ENCODE measurements at places on chromosomes 11 and 22. TPM values are rescaled to one million over a fixed set of nuclear protein-coding genes. Genes with fewer than 3 reads are reported as not detected.
A peak's percentile ranks its signal among the peaks of the same experiment; 100 is the strongest.

DNA sequence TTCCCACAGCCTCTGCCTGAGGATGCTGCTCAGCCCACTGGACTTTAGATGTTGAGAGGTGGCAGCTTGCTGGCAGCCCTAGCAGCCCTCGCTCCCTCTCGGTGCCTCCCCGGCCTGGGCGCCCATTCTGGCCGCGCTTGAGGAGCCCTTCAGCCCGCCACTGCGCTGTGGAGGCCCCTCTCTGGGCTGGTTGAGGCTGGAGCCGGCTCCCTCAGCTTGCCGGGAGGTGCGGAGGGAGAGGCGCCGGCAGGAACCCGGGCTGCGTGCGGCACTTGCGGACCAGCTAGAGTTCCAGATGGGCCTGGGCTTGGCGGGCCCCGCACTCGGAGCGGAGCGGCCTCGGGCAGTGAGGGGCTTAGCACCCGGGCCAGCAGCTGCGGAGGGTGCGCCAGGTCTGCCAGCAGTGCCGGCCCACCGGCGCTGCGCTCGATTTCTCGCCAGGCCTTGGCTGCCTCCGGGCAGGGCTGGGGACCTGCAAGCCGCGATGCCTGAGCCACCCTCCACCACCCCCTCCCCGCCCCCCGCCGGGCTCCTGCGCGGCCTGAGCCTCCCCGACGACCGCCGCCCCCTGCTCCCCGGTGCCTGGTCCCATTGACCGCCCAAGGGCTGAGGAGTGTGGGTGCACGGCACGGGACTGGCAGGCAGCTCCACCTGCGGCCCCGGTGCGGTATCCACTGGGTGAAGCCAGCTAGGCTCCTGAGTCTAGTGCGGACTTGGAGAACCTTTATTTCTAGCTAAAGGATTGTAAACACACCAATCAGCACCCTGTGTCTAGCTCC lies 446.2 kb downstream of the INSC start:
- no peak for DNase-seq
- H3K4me3 ChIP-seq: no peak overlapping the region
- H3K36me3 ChIP-seq: no peaks in the 10 kb centered on the region
- H3K4me1 ChIP-seq: no peaks in the 10 kb centered on the region

GRCh38 chr22:31892080-31892433 lies 52.3 kb upstream of the YWHAH start:
- no peak for DNase-seq
- H3K27me3 ChIP-seq: no peaks in the 10 kb centered on the region
- no peaks in the 10 kb centered on the region for H3K36me3 ChIP-seq
- H3K4me1 ChIP-seq: no peaks in the 10 kb centered on the region

- H3K36me3 ChIP-seq: no peaks in the 10 kb centered on the region
- H3K27me3 ChIP-seq: no peaks in the 10 kb centered on the region
- no peak overlapping the region for H3K27ac ChIP-seq
- H3K4me1 ChIP-seq: no peaks in the 10 kb centered on the region
- H3K4me3 ChIP-seq: no peak overlapping the region
Measured at GRCh38 chr11:119928047-119928446, 199.0 kb upstream of the NECTIN1 start.

- peak overlapping the region; percentile 28 for H3K27ac ChIP-seq
- no peaks in the 10 kb centered on the region for H3K36me3 ChIP-seq
- no peaks in the 10 kb centered on the region for H3K27me3 ChIP-seq
- no peaks in the 10 kb centered on the region for H3K4me1 ChIP-seq
- DNase-seq: no peak
- no peak overlapping the region for H3K4me3 ChIP-seq
Measured at GRCh38 chr22:27726331-27726685, 75.2 kb downstream of the MN1 start.

DNA sequence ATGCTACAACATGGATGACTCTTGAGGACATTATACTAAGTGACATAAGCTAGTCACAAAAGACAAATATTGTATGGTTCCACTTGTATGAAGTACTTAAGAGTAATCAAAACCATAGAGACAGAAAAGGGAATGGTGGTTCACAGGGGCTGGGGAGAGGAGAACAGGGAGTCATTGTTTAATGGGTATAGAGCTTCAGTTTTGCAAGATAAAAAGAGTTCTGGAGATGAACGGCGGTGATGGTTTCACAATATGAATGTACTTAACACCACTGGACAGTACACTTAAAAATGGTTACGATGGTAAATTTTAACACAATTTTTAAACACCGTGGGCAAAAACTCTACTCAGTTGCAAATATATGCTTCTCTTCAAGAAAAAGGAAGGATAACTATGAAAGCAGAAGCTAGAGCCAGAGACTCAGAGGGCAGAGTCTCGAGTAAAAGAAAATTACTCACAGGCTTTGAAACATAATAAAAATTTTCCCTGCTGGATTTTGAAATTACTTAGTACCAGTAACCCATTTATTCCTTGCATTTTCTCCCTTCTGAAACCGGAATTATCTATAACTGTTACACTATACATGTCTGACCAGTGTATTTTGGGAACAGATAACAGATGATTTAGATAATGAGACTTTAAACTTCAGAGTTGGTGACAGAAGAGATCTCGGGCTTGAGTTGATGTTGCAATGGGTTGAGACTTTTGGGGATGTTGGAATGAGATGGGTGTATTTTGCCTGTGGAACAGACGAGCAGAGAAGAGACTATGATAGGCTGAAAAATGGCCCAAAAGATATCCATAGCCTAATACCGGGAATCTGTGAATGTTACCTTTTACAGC lies 15.0 kb downstream of the MRTFA start:
- DNase-seq: no peak
- peaks cover 33% of the 10 kb centered on the region for H3K4me1 ChIP-seq
- H3K27me3 ChIP-seq: no peaks in the 10 kb centered on the region
- no peak overlapping the region for H3K27ac ChIP-seq
- no peaks in the 10 kb centered on the region for H3K36me3 ChIP-seq

GRCh38 chr11:83033972-83034672 lies 37.6 kb downstream of the RAB30 start:
- peak overlapping the region; percentile 41 for H3K4me3 ChIP-seq
- no peaks in the 10 kb centered on the region for H3K27me3 ChIP-seq

GRCh38 chr11:112216561-112217105 lies 9.6 kb upstream of the PTS start:
- no peak overlapping the region for H3K4me3 ChIP-seq
- no peaks in the 10 kb centered on the region for H3K36me3 ChIP-seq
- no peaks in the 10 kb centered on the region for H3K27me3 ChIP-seq
- H3K4me1 ChIP-seq: no peaks in the 10 kb centered on the region

GRCh38 chr11:47469361-47470179 lies 20.6 kb upstream of the RAPSN start:
- peak overlapping the region; percentile 71 for H3K27ac ChIP-seq
- H3K27me3 ChIP-seq: no peaks in the 10 kb centered on the region
- no peak for DNase-seq

GRCh38 chr22:43476751-43477725 lies 65.2 kb downstream of the MPPED1 start:
- no peaks in the 10 kb centered on the region for H3K27me3 ChIP-seq
- H3K36me3 ChIP-seq: no peaks in the 10 kb centered on the region
- H3K4me1 ChIP-seq: no peaks in the 10 kb centered on the region
- no peak overlapping the region for H3K27ac ChIP-seq
- no peak overlapping the region for H3K4me3 ChIP-seq

GRCh38 chr11:72962084-72962483 lies 147.9 kb downstream of the ATG16L2 start:
- H3K4me1 ChIP-seq: no peaks in the 10 kb centered on the region
- H3K27ac ChIP-seq: no peak overlapping the region
- DNase-seq: no peak
- no peaks in the 10 kb centered on the region for H3K36me3 ChIP-seq

DNA sequence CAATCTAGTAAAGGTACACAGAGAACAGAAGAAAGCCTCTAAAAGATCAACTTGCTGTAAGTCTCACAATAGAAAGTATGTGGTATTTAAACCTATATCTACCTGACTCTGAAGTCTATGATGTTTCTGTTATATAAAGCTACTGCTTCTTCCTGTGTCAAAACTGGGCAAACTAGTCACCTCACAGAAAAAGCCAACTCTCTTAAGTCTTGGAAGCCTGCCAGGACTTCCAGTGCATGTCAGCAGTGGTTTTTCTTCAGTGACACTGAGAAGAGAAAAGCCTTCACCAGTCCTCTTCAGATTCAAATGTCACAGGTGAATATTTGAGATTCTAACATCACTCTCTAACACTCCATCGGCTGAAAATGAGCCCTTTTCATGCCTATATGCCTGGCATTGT lies 808.0 kb downstream of the DLG2 start:
- H3K36me3 ChIP-seq: no peaks in the 10 kb centered on the region
- no peak for DNase-seq
- no peaks in the 10 kb centered on the region for H3K27me3 ChIP-seq
- no peak overlapping the region for H3K4me3 ChIP-seq
- H3K27ac ChIP-seq: no peak overlapping the region
- H3K4me1 ChIP-seq: no peaks in the 10 kb centered on the region

The KCNJ11 gene
- 0.92 TPM for polyA plus RNA-seq

The HEPN1 gene
- polyA plus RNA-seq: 0.04 TPM

The MS4A3 gene
- not detected for polyA plus RNA-seq
